Chondrocyte (in vitro differentiated cells): ENCODE measurements at places on chromosomes 2 and 18.

DNA sequence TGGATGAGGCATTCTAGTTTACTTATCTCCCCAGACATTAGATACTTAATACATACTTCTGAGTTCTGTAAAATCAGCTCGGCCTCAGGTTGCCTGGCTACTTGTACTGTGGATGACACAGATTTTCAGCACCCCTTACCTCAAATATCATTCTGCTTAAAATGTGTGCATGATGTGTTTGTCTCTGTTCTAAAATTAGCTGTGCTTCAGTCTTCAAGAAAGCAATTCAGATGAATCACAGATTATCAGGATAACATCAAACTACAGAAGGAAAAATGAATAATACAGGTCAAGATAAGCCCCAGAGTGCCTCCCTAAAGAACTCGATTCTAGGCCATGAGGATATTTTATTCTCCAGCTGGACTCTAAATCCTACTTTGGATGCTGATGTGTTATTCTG is 21.3 kb upstream of the MAPRE2 start:
- H3K27me3 ChIP-seq = no peaks in the 10 kb centered on the region
- peaks cover 11% of the 10 kb centered on the region for H3K4me1 ChIP-seq
- no peak overlapping the region for H3K27ac ChIP-seq
- no peak overlapping the region for H3K4me3 ChIP-seq
- no peaks in the 10 kb centered on the region for H3K36me3 ChIP-seq

DNA sequence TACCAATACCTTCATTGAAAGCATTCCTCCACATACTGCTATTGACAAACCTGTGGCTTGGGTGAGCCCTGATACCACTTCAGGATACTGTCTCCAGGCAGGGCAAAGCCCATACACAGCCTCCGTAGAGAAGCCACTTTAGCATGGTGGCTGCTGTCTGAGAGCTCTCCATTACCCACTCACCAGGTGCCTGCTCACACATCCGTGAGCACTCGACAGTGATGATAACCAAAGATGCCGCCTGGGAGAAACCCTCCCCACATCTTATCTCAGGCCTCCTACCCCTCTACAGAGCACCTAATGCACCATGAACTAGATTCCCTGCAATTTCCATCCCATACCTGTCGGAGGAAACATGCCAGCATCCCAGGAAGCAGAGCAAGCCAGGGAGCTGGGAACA is 57.6 kb upstream of the KLHL29 start:
- H3K36me3 ChIP-seq = no peaks in the 10 kb centered on the region
- peaks cover 50% of the 10 kb centered on the region for H3K27me3 ChIP-seq
- H3K4me3 ChIP-seq = no peak overlapping the region
- H3K4me1 ChIP-seq = no peaks in the 10 kb centered on the region
- H3K27ac ChIP-seq = no peak overlapping the region
- DNase-seq = no peak

GRCh38 chr2:239012936-239013677 is 165.2 kb downstream of the TWIST2 start:
- H3K27me3 ChIP-seq = peaks cover 31% of the 10 kb centered on the region
- no peak overlapping the region for H3K27ac ChIP-seq
- peak; percentile 49 for DNase-seq
- no peaks in the 10 kb centered on the region for H3K36me3 ChIP-seq

DNA sequence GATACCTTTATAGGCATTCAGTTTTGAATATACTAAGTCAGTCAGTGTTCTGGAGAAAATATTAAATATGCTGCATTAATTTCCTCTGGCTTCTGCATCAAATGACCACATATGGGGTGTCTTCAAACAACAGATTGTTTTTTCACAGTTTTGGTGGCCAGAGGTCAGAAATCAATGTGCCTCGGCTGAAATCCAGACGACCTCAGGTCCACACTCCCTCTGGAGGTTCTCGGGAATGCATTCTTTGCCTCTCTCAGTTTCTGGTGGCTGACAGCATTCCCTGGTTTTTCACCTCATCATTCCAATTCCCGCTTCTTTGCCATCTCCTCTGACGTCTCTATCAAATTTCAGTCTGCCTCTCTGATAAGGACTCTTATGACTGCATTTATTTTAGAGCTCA is 142.3 kb downstream of the ZNF407 start:
- H3K27ac ChIP-seq = no peak overlapping the region
- H3K27me3 ChIP-seq = no peaks in the 10 kb centered on the region
- no peaks in the 10 kb centered on the region for H3K36me3 ChIP-seq
- no peaks in the 10 kb centered on the region for H3K4me1 ChIP-seq
- no peak for DNase-seq

- no peak overlapping the region for H3K27ac ChIP-seq
- no peaks in the 10 kb centered on the region for H3K36me3 ChIP-seq
- H3K27me3 ChIP-seq = no peaks in the 10 kb centered on the region
- H3K4me3 ChIP-seq = no peak overlapping the region
Observed at GRCh38 chr18:63322908-63323634, 3.5 kb upstream of the BCL2 start.

DNA sequence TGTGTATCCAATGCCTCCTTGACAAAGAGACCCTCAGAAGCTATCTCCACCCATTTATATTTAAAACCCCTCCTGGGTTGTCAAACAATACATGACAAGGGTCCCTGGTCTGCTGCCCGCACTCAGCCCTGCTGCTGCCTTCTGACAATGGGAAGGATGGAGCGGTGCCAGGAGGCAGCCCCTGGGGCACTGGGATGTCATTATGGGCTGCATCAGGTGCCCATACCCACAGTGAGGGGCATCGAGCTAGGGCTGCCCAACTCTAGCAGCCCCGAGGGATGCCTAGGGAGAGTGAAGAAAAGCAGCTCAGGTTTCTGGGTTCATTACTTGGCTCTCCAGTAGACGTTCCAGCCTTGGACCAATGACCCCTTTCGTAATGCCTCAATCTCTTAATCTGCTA is 301.7 kb downstream of the ALK start:
- H3K27me3 ChIP-seq = peaks cover 8% of the 10 kb centered on the region
- no peak overlapping the region for H3K4me3 ChIP-seq
- H3K36me3 ChIP-seq = no peaks in the 10 kb centered on the region
- DNase-seq = no peak

- peaks cover 5% of the 10 kb centered on the region for H3K4me1 ChIP-seq
- H3K27ac ChIP-seq = no peak overlapping the region
- DNase-seq = no peak
- H3K4me3 ChIP-seq = no peak overlapping the region
- H3K27me3 ChIP-seq = no peaks in the 10 kb centered on the region
- peaks cover 10% of the 10 kb centered on the region for H3K36me3 ChIP-seq
Observed at GRCh38 chr2:157307021-157307420, 18.6 kb downstream of the ERMN start.

DNA sequence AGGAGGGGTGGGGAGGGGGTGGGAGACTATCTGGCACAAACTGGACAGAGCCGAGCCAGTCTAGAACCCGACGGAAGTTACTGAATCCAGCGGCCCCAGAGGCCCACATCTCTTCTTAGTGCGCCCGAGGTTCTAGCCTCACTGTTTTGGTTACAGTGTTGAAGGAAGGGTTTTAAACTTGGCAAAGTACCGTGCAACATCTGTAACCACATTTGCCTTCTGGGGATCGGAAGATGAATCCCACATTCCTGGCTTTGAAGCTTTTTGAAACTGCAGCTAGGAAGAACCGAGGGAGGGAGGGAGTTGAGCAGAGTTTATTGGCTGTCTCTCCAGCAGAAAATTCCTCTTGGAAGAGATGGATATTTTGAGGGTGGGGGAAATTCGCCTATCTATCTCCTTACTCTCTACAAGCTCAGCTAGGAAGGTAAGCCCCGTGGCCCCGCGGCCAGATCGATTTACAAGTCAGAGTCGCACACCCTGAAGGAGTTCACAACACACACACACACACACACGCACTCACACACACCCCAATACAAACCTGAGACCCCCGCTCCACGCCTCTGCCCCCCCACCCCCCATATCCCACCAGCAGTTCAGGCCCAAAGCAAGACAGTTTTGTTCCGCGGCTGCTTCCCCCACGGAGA is 1.0 kb downstream of the ACVR1 start:
- no peaks in the 10 kb centered on the region for H3K27me3 ChIP-seq
- peak overlapping the region; percentile 96 for H3K27ac ChIP-seq
- no peaks in the 10 kb centered on the region for H3K36me3 ChIP-seq
- H3K4me3 ChIP-seq = peak overlapping the region; percentile 95
- peaks cover 56% of the 10 kb centered on the region for H3K4me1 ChIP-seq

DNA sequence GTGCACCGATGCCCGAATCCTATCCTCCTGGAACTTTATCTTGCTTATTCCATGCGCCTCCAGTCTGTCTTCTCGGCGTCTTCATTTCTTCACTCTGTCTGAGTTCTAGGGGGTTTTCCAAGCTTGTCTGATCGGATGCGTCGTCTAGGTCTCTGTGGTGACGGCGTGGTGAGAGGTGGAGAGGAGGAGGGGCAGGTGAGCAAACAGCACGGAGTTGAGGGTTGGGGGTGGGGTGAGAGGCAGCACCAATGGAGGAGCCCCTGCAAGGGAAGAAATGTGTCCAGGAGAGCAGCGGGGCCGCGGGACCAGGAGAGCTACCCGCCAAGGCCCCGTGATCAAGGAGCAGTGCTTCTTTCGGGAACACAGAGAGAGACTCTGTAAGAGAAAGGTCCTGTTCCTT is 131.3 kb upstream of the TWIST2 start:
- no peak overlapping the region for H3K27ac ChIP-seq
- peaks cover 12% of the 10 kb centered on the region for H3K27me3 ChIP-seq
- H3K36me3 ChIP-seq = no peaks in the 10 kb centered on the region
- H3K4me1 ChIP-seq = no peaks in the 10 kb centered on the region

DNA sequence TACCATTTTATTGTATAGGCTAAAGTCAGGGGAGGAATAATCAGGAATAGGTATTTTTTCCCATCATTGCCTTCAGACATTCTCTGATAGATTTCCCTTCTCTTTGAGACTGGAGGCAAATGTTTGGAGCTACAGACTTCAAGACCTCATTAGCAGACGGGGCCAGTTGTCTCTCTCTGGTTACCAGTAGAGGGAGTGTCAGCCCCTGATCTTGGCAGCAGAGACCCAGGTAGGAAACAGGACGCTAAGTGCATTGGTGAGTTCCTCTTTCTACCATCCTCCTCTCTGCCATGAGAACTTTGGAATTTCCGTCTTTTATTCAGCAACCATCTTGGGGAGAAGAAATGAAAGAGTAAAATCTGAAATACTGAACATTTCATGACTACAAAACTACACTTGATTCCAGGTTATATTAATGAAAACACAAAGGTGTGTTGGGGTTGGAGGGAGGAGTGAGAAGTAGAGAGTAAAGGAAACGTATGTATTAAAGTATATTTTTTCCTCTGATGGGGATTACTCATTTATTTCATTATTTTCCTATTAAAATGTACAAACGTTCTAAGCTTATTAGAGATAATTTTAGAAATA is 186.2 kb upstream of the GCFC2 start:
- no peaks in the 10 kb centered on the region for H3K4me1 ChIP-seq
- H3K36me3 ChIP-seq = no peaks in the 10 kb centered on the region
- DNase-seq = no peak
- H3K27ac ChIP-seq = no peak overlapping the region
- H3K4me3 ChIP-seq = no peak overlapping the region
- H3K27me3 ChIP-seq = peaks cover 19% of the 10 kb centered on the region

DNA sequence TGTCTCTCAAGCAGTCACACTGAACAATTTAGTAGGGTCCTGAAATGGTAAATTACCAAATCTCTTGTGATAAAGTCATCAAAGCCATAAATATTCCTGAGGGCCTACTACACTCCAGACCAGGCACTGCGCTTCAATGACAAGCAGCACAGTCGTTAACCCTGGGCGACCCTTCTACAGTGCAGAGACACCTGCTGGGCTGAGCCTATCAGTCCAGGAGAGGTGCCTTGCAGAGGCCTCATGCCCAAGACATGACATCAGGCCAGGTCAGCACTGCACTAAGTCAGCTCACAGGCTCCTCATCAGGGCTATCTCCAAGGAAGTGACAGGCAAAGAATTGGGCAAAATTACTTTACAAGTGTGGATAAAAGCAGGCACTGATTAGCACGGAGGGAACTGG is 166.4 kb upstream of the EPB41L3 start:
- H3K36me3 ChIP-seq = no peaks in the 10 kb centered on the region
- H3K4me3 ChIP-seq = no peak overlapping the region
- DNase-seq = no peak

DNA sequence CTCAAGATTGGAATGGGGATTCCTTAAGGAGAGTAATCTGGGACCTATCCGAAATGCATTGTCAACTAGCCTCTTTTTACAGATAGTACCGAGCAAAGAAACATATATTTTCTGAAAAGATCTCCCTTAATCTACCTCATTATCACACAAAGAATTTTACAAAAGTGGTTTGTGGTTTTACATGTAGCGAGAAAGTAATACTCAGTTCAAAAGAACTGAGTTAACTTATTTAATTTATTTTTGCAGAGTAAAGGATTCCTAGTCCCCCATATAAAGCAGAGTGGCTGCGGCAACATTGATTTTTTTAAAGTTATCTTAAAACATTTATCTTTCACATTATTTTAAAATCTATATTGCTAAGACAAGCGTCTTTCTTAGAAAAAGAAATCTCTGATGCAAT is 15.9 kb upstream of the SOS1 start:
- H3K36me3 ChIP-seq = no peaks in the 10 kb centered on the region
- no peak for DNase-seq
- H3K27ac ChIP-seq = no peak overlapping the region
- H3K27me3 ChIP-seq = no peaks in the 10 kb centered on the region
- H3K4me1 ChIP-seq = peaks cover 13% of the 10 kb centered on the region
- no peak overlapping the region for H3K4me3 ChIP-seq

DNA sequence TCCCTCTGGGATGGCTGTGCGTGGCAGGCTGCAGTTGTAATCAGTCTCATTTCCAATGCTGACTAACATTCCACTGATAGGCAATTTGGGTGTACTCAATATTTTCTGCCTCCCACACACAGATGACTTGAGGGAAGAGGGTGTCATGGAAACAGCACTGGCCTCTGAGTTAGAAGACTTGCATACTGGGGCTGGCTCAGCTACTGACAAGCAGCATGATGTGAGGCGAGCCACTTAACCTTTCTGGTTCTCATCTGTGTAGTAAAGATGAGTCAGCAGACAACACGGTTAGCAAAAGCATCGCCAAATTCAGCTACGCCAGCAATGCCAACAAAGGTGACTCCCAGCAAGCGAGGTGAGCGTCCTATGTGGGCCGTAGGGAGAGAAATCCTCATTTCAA is 73.5 kb downstream of the COLEC12 start:
- H3K4me3 ChIP-seq = no peak overlapping the region
- H3K27ac ChIP-seq = no peak overlapping the region
- H3K27me3 ChIP-seq = no peaks in the 10 kb centered on the region
- H3K36me3 ChIP-seq = no peaks in the 10 kb centered on the region
- peaks cover 45% of the 10 kb centered on the region for H3K4me1 ChIP-seq

DNA sequence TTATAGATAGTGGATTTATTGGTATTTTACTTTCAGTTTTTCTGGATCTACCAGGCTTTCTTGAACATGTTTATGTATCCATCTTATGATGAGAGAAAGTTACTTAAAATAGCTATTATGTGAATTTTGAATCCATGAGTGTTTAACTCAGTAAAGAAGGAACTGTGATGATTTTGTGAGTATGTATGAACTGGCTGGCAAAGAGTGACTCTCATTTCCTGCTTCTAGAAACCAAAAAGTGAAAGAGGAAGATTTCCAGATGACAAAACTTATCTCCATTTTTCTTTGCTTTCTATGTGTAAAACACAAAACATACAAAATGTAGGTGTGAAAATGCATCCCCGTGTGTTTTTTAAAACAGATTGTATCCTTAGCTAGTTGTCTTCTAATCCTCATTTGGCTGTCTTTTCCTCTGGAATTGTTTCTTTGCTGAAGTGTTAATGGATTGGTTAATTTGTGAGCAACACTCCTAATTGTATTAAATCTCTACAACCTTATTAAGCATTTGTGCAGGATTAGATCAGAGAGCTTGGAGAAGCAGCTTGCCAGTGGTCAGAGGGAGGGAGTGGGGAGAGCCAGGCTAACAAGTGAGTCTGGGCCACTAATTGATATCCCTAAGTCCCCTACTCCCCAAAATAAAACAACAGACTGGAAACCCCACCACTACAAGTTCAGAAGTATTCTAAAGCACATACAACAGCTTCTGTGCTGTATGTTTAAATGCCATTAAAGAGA is 23.9 kb downstream of the PTPRM start:
- peak overlapping the region; percentile 91 for H3K27ac ChIP-seq
- H3K4me3 ChIP-seq = peak overlapping the region; percentile 24
- H3K4me1 ChIP-seq = peaks cover 42% of the 10 kb centered on the region
- DNase-seq = no peak
